ENCODE measurements at places on chromosomes 11 and 22. TPM values are rescaled to one million over a fixed set of nuclear protein-coding genes. Genes with fewer than 3 reads are reported as not detected.

BTG4 gene
- not detected for total RNA-seq

RIMBP3C gene
- total RNA-seq = 1.3 TPM

OR51B4 gene
- not detected for total RNA-seq

TSSC4 gene
- 39.7 TPM for total RNA-seq

KCNQ1 gene
- total RNA-seq = not detected

SCUBE1 gene
- 0.09 TPM for total RNA-seq

CDON gene
- total RNA-seq = 81.3 TPM

SPI1 gene
- total RNA-seq = not detected

PHF21A gene
- 18.6 TPM for total RNA-seq

TBX10 gene
- not detected for total RNA-seq

ADM gene
- 381 TPM for total RNA-seq

TEX54 gene
- total RNA-seq = not detected

GPHA2 gene
- not detected for total RNA-seq

GSTT2B gene
- 16.9 TPM for total RNA-seq
